ENCODE measurements at places on chromosomes 2 and 18.

DNA sequence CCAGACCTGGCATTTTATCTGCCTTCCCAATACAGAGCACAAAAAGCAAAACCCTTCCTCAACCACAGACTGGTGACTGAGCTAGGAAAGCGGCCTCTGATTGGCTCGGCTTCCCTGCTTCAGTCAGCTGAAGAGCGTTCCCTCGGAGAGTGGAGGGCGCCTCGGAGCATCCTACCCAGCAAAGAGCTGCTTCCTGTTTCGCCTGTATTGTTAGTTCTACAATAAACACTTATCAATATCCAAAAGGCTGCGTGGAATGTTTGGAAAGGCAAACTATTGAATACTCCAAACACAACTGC is 125.0 kb downstream of the CACNB4 start:
- no peak overlapping the region for H3K4me3 ChIP-seq
- peaks cover 6% of the 10 kb centered on the region for H3K4me1 ChIP-seq
- H3K27me3 ChIP-seq: no peaks in the 10 kb centered on the region
- H3K36me3 ChIP-seq: no peaks in the 10 kb centered on the region
- H3K27ac ChIP-seq: no peak overlapping the region

DNA sequence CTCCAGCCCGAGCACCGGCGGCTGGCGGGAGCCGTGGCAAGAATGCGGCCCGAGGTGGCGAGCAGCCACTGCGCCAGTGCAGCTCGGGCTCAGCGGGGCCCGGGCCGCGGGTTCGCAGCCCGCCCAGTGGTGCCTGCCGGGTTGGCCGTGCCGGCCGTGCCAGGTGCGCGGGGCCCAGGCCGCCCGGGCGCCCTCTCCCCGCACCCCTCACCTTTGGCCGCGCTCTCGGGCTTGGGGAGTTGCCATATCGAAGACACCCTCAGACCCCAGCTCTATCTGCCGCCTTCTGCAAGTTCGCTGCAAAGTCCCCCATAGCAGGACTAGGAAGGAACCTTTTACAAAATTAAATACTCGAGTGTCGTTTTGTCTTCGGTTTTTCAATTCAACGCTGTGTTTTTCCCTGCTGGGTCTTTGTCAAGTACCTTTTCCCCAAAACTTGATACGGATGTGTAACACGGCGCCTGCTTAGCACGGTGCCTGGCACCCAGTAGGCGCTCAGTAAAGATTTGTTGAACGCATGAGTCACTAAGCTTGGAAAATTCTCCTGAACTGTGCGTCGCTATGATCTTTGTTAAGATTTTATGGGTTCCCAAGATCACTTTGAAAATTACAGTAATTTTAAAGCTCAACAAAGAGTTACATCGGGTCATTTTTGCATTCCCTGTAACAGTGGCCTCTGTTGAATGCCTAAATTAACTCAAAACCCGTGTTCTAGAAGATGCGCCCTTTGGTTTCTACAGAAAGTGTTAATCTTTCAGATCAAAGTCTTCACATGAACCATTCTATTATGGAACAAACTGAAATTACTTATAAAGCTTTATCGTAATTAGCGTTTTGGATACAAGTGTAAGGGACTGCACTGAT is 750 bp downstream of the STRADB start:
- peak overlapping the region; percentile 90 for H3K27ac ChIP-seq
- peak overlapping the region; percentile 65 for H3K4me3 ChIP-seq
- no peaks in the 10 kb centered on the region for H3K27me3 ChIP-seq
- no peaks in the 10 kb centered on the region for H3K36me3 ChIP-seq
- no peak for DNase-seq
- H3K4me1 ChIP-seq: peaks cover 34% of the 10 kb centered on the region

- no peak for DNase-seq
- no peaks in the 10 kb centered on the region for H3K27me3 ChIP-seq
- H3K4me3 ChIP-seq: no peak overlapping the region
- peaks cover 7% of the 10 kb centered on the region for H3K4me1 ChIP-seq
Observed at GRCh38 chr2:207334301-207334623, 168.5 kb upstream of the KLF7 start.

DNA sequence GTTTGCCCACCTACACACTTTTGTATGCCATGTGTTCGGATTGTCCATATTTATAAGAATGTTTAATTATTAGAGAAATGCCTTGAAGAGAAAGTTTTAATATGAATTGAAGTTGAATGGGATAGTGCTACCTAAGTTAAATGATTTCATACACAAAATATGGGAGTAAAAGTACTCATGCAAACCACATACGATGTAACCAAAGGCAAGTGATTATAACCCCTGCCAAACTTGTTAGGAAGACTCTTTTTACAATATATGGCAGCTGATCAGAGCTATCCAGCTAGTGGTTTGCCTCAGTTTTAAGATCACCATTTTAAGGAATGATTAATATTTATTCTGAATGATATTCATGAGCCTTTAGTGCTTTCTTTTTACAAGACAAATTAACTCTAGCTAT is 106.7 kb downstream of the MYO1B start:
- no peak overlapping the region for H3K4me3 ChIP-seq
- no peaks in the 10 kb centered on the region for H3K4me1 ChIP-seq
- DNase-seq: no peak
- no peaks in the 10 kb centered on the region for H3K27me3 ChIP-seq
- no peaks in the 10 kb centered on the region for H3K36me3 ChIP-seq
- H3K27ac ChIP-seq: no peak overlapping the region

DNA sequence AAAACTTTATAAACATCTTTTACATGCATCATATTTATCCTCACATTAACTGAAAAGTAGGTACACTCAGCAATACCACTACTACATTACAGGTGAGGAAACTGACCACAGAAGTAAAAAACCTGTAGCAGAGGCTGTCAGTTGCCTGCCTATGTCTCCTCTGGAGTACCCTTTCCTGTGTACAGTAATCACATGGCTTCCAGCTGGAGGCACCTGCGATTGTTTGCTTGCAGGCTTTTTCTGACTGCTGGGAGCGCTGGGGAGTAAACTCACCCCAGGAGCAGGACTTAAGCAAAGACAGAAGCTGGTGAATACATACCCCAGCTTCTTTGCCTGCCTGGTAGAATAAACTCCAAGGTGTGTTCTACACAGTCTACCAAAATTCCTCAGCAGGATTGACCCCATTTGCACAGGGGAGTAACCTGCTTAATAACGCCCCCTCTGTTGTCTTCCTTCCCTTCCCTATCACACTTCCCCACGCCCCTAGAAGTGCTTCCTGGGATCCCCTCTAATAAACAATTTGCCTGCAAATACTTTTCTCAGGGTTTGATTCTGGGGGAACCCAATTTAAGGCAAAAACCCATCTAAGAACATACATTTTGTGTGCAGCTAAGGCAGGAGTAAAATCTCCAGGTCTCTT is 138.9 kb downstream of the PTH2R start:
- no peaks in the 10 kb centered on the region for H3K36me3 ChIP-seq
- H3K4me1 ChIP-seq: no peaks in the 10 kb centered on the region
- H3K27ac ChIP-seq: no peak overlapping the region
- no peak for DNase-seq

GRCh38 chr2:46338674-46339073 is 41.5 kb downstream of the EPAS1 start:
- DNase-seq: peak; percentile 30
- H3K27me3 ChIP-seq: no peaks in the 10 kb centered on the region
- no peak overlapping the region for H3K27ac ChIP-seq
- H3K36me3 ChIP-seq: no peaks in the 10 kb centered on the region
- H3K4me1 ChIP-seq: peaks cover 80% of the 10 kb centered on the region

Measured in thyroid gland (tissue), 4 donors.